Mesothelial cell of epicardium (in vitro differentiated cells): ENCODE measurements at places on chromosomes 1 and 21. TPM values are rescaled to one million over a fixed set of nuclear protein-coding genes. Genes with fewer than 3 reads are reported as not detected.

RORC gene
- total RNA-seq, result not detected in 3 replicates

ABCA4 gene
- 12.7 to 14.5 TPM (median 14.4 TPM) in 3 replicates for total RNA-seq

PLXNA2 gene
- total RNA-seq, result 13.2 to 16.5 TPM (median 14.7 TPM) in 3 replicates

RGS13 gene
- total RNA-seq, result 1.1 to 1.8 TPM (median 1.2 TPM) in 3 replicates

NTRK1 gene
- total RNA-seq, result 1.2 to 1.3 TPM (median 1.3 TPM) in 3 replicates

MEX3A gene
- 107 to 112 TPM (median 112 TPM) in 3 replicates for total RNA-seq

DNA sequence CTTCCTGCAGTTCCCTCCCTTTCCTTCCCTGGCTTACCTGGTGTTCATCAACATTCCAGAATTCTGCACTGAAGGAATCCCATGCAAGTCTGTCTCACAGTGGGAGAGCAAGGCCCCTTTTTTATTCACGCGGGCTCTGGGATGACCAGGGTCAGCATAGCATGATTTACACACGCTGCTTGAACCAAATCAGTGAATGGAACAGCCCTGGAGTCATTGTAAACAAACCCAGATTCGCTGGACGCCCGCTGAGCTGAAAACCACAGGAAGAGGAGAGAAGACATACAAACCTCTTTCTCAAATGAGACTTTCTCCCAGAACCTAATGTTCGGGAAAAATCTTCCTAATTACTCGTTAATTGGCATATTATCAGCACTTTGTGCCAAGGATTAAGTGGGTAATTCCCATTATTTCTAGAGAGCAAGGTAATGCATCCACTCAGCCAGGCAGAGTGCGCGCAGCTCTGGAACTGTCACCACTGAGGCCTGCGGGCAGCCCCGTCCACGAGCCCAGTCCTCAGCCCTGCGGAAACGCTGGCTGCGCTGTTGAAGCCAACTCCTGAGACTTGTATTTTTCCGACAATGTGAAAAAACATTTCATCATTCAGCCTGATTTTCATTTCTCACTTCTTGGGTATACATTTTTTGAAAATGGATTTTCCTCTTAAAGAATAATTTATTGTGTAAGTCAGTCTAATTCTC lies 140.0 kb downstream of the ETS2 start:
- no peak for DNase-seq
- H3K27me3 ChIP-seq, result peaks cover 16% of the 10 kb centered on the region
- H3K36me3 ChIP-seq, result no peaks in the 10 kb centered on the region
- no peaks in the 10 kb centered on the region for H3K4me1 ChIP-seq
- H3K4me3 ChIP-seq, result no peak overlapping the region

GRCh38 chr1:181911715-181912114 lies 149.8 kb downstream of the ZNF648 start:
- DNase-seq, result no peak
- H3K27me3 ChIP-seq, result peaks cover 8% of the 10 kb centered on the region
- no peaks in the 10 kb centered on the region for H3K36me3 ChIP-seq
- no peaks in the 10 kb centered on the region for H3K4me1 ChIP-seq
- no peak overlapping the region for H3K4me3 ChIP-seq
- no peak overlapping the region for H3K27ac ChIP-seq

DNA sequence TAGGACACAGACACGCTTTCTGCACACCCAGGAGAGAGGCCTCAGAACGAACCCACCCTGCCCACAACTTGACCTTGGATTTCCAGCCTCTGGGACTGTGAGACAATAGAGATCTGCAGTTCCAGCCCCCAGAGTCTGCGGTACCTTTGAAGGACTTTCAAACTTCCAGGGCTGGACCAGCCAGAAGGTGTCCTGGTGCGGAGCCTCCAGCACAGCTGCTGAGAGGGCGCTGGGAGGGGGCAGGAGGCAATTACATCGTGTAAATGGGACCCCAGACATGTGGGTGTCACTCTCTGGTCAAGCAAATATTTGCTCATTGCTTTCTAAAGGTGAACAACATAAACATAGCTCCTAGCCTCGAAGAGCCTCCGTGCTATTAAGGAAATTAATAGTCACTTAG lies 58.7 kb upstream of the ACTRT2 start:
- no peaks in the 10 kb centered on the region for H3K27me3 ChIP-seq
- H3K4me3 ChIP-seq, result no peak overlapping the region
- DNase-seq, result no peak
- H3K27ac ChIP-seq, result no peak overlapping the region
- no peaks in the 10 kb centered on the region for H3K4me1 ChIP-seq
- peaks cover 4% of the 10 kb centered on the region for H3K36me3 ChIP-seq

- no peaks in the 10 kb centered on the region for H3K27me3 ChIP-seq
- H3K4me3 ChIP-seq, result no peak overlapping the region
- peaks cover 47% of the 10 kb centered on the region for H3K36me3 ChIP-seq
- H3K27ac ChIP-seq, result no peak overlapping the region
- H3K4me1 ChIP-seq, result peaks cover 3% of the 10 kb centered on the region
- DNase-seq, result no peak
These were observed 22.5 kb upstream of the SLC27A3 start for GRCh38 chr1:153752571-153753195.

- no peak for DNase-seq
- H3K4me3 ChIP-seq, result no peak overlapping the region
- peak overlapping the region; percentile 64 for H3K27ac ChIP-seq
- peaks cover 32% of the 10 kb centered on the region for H3K4me1 ChIP-seq
- H3K27me3 ChIP-seq, result no peaks in the 10 kb centered on the region
- peaks cover 21% of the 10 kb centered on the region for H3K36me3 ChIP-seq
These were observed 17.2 kb downstream of the PTP4A2 start for GRCh38 chr1:31920956-31921355.

DNA sequence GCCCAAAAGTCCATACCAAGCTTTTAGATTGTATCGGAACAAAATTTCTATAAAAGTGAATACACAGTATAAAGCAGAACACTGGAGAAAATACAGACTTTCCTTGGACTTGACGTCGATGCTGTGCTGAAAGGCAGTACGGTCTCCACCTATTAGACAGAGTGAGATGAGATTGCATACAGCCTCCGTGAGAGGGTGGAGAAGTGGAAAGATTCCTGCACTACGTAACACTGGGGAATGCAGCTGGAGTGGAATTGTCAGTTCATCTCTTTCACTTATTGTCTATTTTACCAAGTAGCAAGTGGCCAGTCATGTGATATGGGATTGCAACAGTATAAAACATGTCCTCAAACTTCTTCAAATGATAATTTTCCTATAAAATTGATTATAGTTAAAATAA lies 209.5 kb downstream of the ZP4 start:
- H3K27me3 ChIP-seq, result no peaks in the 10 kb centered on the region
- H3K4me3 ChIP-seq, result no peak overlapping the region
- DNase-seq, result no peak
- peak overlapping the region; percentile 43 for H3K27ac ChIP-seq
- no peaks in the 10 kb centered on the region for H3K36me3 ChIP-seq
- H3K4me1 ChIP-seq, result peaks cover 21% of the 10 kb centered on the region

DNA sequence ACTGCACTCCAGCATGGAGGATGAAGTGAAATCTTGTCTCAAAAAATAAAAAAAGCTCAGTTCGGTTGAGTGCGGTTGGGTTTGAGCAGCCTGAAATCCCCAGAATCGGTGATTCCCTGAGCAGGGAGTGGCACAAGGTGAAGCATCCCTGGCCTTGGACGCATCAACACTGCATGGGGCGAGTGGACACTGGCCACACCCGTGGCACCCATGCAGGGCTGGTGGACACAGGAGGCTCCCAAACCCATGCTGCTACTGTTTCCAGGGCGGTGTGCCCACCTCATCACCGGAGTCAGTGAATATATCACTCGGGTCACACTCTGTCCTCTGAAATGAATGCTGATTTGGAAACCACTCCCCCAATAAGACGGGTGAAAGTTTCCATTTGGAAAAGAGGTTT lies 53.4 kb upstream of the ACTRT2 start:
- no peak for DNase-seq
- no peak overlapping the region for H3K4me3 ChIP-seq
- no peaks in the 10 kb centered on the region for H3K4me1 ChIP-seq
- no peak overlapping the region for H3K27ac ChIP-seq

DNA sequence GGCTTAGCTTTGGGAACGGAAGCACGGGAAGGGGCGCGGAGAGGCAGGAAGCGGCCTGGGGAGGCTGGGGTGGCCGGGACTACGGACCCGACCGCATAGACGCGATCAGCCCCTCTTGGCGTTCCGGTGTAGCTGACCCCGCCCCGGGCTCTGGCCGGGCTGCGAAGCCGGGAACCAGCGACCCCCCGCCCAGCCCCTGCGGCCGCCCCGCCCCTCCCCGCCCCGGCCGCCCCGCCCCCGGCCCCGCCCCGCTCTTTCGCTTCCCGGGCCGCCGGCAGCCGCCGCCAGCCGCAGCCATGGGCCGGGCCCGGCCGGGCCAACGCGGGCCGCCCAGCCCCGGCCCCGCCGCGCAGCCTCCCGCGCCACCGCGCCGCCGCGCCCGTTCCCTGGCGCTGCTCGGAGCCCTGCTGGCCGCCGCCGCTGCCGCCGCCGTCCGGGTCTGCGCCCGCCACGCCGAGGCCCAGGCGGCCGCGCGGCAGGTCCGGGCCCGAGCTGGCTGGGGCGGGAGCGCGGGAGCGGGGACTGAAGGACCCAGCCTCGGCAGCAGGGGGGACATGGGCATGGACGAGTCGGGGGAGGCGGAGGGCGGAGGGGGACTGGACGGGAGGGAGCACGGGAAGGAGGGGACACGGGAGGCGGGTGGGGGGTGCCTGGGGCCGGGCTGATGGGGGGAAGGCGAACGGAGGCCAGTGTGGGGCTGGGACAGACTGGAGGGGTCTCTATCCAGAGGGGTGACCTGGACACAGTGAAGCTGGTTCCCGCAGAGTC lies at the start of gene SELENON:
TSS of gene SELENON (plus strand) at position 259 of the 768 bp plus-strand sequence. CDS start at position 297, 38 bp downstream.
- peaks cover 8% of the 10 kb centered on the region for H3K27me3 ChIP-seq
- H3K27ac ChIP-seq, result peak within 1 kb of the TSS; percentile 50
- no peaks in the 10 kb centered on the region for H3K36me3 ChIP-seq
- peaks cover 24% of the 10 kb centered on the region for H3K4me1 ChIP-seq
- peak within 1 kb of the TSS; percentile 79 for H3K4me3 ChIP-seq

DNA sequence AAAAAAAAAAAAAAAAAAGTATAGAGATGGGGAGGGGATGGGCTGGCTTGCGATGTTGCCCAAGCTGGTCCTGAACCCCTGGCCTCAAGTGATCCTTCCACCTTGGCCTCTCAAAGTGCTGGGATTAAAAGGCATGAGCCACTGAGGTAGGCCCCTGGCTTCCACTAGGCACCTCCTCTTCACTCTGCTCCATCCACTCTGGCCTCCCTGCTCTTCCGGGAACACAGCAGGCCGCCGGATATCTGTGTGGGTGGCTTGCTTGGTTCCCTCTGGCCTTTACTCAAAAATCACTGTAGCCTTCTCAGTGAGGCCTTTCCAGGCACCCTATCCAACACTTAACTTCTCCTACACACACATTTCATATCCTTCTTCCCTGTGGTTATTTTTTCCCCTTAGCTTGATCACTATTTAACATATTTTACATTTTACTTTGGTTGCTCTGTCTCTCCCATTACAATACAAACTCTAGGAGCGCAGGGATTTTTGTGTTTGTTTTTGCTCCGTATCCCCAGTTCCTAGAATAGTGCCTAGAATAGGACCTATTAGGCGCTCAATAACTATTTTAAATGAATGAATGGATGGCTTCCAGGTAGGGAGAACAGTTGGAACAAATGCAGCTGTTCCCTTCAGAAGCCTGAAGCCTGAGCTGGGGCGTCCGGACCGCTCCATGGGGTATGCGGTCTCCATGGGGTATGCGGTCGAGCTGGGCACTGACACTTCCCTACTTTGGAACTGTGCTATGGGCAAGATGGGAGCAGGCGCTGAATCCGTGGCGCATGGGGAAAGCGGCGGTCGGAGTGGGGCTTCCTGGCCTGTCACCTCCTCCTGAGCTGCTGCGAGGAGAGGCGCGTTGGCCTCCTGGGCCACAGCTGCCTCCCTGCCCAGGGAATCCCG lies 46.7 kb downstream of the H3-3A start:
- no peak for DNase-seq
- H3K4me1 ChIP-seq, result peaks cover 27% of the 10 kb centered on the region
- H3K27ac ChIP-seq, result peak overlapping the region; percentile 95

GRCh38 chr1:96722958-96723357 lies 1.4 kb downstream of the PTBP2 start:
- peaks cover 31% of the 10 kb centered on the region for H3K4me1 ChIP-seq
- DNase-seq, result no peak
- H3K27ac ChIP-seq, result peak overlapping the region; percentile 95
- peak overlapping the region; percentile 94 for H3K4me3 ChIP-seq
- peaks cover 16% of the 10 kb centered on the region for H3K36me3 ChIP-seq
- no peaks in the 10 kb centered on the region for H3K27me3 ChIP-seq

DNA sequence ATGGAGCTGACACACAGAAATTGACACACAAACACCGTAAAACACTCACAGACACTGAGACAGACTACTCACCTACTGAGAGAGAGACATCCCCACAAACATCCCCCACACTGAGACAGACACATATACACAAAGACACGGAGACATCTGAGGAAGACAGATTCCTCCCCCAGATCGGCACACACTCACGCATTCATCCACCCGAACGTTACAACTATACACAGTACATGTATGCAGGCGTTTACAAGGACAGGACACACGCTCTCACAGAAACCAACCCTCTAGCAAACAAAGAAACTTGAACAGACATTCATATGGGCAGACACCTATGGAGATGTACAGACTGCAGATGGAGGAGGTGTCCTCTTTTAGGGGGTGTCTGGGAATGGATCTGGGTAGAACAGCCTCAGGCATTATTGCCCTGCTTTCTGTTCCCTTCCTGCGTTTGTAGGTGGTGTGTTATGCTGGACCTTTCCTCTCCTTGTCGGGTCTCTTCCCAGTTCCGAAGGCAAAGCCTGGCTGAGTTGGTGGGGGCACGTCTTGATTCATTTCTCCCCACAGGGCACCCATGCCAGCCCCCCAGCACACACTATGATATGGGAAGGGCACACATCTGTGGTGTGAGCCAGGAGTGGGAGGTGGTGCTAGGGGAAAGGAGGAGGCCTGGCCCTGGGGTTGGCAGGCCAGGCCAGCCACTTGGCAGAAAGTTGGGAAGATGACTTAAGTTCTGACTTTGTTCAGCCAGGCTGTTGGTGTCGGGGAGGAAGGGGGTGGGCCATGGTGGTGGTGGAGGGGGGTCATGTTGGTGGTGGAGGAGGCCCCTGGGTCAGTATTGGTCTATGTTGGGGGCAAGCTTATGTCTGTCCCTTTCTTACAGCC lies 1.5 kb downstream of the KIRREL1 start:
- H3K27ac ChIP-seq, result peak overlapping the region; percentile 87
- H3K36me3 ChIP-seq, result peaks cover 3% of the 10 kb centered on the region
- no peak for DNase-seq
- peak overlapping the region; percentile 77 for H3K4me3 ChIP-seq
- H3K4me1 ChIP-seq, result peaks cover 71% of the 10 kb centered on the region
- H3K27me3 ChIP-seq, result no peaks in the 10 kb centered on the region

- H3K27ac ChIP-seq, result no peak overlapping the region
- DNase-seq, result no peak
- H3K27me3 ChIP-seq, result peaks cover 10% of the 10 kb centered on the region
- no peak overlapping the region for H3K4me3 ChIP-seq
- peaks cover 8% of the 10 kb centered on the region for H3K4me1 ChIP-seq
These were observed 70.3 kb downstream of the OLFML2B start for GRCh38 chr1:161953256-161953920.

- DNase-seq, result no peak
- no peak overlapping the region for H3K27ac ChIP-seq
- H3K36me3 ChIP-seq, result peaks cover 10% of the 10 kb centered on the region
These were observed 17.7 kb downstream of the PPP2R5A start for GRCh38 chr1:212302745-212303383.
